ENCODE measurements at places on chromosomes 2 and 18. TPM values are rescaled to one million over a fixed set of nuclear protein-coding genes. Genes with fewer than 3 reads are reported as not detected.

LPIN1 gene
- total RNA-seq = 50.8 TPM

CTLA4 gene
- not detected for total RNA-seq

DNA sequence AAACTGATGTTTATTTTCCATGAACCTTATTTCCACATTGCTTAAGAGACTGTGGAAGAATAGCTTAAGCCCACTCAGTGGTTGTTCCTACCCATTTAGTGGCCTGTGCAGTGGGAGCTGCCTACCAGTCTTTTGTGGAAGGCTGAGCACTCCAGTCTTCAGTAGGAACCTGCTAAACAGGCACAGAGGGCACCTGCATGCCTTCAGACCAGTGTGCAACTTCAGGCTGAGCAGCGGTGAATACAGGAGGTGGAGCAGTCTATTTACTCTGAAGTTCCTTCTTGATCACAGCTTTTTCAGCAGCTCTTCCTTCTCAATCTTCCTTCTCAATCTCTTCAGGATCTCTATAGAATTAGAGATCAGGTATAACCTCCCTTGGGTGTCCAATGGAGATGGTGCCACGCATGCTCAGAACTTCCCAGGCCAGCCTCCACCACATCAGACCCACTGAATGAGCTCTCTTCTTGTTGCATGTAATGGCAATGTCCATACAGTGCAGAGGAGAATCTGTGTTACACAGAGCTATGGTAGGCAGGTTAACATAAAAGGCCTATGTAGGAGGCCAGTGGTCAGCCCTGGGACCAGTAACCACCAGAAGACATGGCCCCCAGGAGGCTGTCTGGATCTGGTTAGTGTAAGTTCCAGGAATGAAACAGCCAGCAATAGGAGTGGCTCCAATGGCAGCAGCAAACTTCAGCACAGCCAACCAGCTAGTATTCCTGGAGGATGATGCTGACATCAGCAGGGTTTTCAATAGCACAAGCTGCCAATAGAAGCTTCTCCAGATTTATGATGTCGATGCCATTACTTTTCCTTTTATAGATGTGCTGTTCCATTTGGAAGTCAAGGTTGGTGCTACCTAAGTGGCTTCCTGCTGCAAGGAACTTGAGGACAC, 47.9 kb upstream of the MAT2A start:
- H3K27ac ChIP-seq = no peak overlapping the region
- DNase-seq = no peak
- no peaks in the 10 kb centered on the region for H3K27me3 ChIP-seq
- H3K36me3 ChIP-seq = no peaks in the 10 kb centered on the region
- H3K4me1 ChIP-seq = no peaks in the 10 kb centered on the region

- H3K4me1 ChIP-seq = no peaks in the 10 kb centered on the region
- no peak overlapping the region for H3K4me3 ChIP-seq
- H3K36me3 ChIP-seq = no peaks in the 10 kb centered on the region
- DNase-seq = no peak
These were observed 478.5 kb upstream of the ZEB2 start for GRCh38 chr2:144998435-144998834.
